ENCODE measurements at places on chromosomes 5 and 9. TPM values are rescaled to one million over a fixed set of nuclear protein-coding genes. Genes with fewer than 3 reads are reported as not detected.

Gene PTGER4
- total RNA-seq = 17.2 TPM

Gene PCDHA12
- 5.2 TPM for total RNA-seq

Gene PCDHA7
- 1.1 TPM for total RNA-seq

Gene FAM81B
- total RNA-seq = 1.9 TPM

Gene CD72
- 7.1 TPM for total RNA-seq

DNA sequence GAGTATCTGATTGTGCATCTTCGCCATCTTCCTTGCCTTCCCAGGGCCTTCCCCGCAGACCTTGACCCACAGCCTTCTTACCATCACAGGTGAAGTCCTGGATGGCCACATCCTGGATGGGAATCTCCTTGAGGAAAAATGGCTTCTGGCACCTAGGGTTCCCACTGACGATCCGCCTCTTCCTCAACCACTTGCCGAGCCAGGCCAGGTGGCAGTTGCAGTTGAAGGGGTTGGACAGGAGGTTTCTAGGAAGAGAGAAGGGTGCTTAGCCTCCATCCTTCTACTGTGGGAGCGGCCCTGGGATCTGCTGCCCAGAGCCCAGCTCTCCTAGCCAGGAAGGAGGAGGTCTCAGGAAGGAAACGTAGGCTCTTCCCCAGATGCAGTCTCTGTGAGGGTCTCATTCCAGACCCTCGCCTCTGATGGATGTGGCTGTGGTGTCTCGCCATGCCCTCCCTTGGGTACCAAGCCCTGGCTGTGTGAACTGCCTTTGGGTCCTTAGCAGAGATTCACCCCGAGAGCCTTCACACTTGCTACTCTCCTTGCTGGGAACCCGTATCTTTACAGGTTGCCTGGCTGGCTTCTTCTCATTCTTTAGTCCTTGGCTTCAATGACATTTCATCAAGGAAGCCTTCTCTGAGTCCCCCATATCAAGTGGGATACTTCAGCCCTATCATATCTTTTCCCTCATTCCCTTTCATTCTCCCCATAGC, 170.4 kb upstream of the PANK3 start:
- no peaks in the 10 kb centered on the region for H3K4me1 ChIP-seq
- no peak overlapping the region for H3K27ac ChIP-seq
- no peaks in the 10 kb centered on the region for H3K27me3 ChIP-seq
- no peak for DNase-seq
- H3K36me3 ChIP-seq = peaks cover 3% of the 10 kb centered on the region

GRCh38 chr5:98791898-98792580, 18.6 kb downstream of the RGMB start:
- no peaks in the 10 kb centered on the region for H3K4me1 ChIP-seq
- H3K4me3 ChIP-seq = no peak overlapping the region
- DNase-seq = peak; percentile 34
- H3K36me3 ChIP-seq = no peaks in the 10 kb centered on the region
- no peak overlapping the region for H3K27ac ChIP-seq

GRCh38 chr5:139131465-139131864, 66.7 kb downstream of the SIL1 start:
- peaks cover 7% of the 10 kb centered on the region for H3K4me1 ChIP-seq
- no peaks in the 10 kb centered on the region for H3K27me3 ChIP-seq
- H3K36me3 ChIP-seq = no peaks in the 10 kb centered on the region
- peak; percentile 46 for DNase-seq
- H3K4me3 ChIP-seq = peak overlapping the region; percentile 31

DNA sequence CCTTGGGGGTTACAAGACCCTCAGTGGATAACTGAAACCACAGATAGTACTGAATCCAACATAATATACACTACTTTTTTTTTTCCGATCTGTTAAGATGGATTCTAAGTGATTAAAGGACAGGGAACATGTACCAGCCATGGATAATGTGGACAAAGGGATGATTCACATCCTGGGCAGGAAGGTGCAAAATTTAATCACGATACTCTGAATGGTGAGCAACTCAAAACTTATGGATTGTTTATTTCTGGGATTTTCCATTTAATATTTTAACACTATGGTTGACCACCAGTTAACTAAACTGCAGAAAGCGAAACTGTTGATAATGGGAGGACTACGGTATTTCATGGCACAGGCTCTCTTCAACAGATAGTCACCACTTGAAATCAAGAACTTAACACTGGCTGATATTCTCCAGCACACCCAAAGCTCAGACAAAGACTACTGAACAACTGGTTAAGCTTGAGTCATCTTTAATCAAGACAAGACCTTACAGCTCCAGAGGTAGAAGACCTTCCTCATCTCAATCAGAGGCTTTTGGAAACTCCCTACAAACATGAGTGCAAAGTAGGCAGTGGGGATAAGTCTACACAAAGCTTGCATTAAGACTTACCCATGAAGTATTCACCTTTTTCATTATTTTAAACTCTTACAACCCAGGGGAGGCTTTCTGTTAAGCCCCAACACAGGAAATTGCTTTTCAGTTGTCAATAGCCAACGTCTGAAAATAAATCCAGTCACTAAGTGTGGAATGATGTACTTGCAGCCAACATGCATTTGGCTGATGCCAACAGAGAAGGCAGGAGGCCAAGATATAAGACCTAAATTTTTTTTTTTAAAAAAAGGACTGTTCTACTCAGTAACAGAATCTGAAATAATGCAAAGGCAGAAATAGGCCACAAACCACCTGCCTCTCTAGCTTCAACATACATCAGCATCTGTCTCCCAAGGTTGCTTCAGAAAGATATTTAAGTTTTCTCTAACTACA, 78.7 kb downstream of the ELAVL2 start:
- no peaks in the 10 kb centered on the region for H3K36me3 ChIP-seq
- H3K4me3 ChIP-seq = no peak overlapping the region
- no peak for DNase-seq
- H3K27me3 ChIP-seq = no peaks in the 10 kb centered on the region
- no peak overlapping the region for H3K27ac ChIP-seq

GRCh38 chr5:14332746-14333145, 189.6 kb downstream of the TRIO start:
- no peak for DNase-seq
- no peak overlapping the region for H3K27ac ChIP-seq
- H3K4me1 ChIP-seq = no peaks in the 10 kb centered on the region
- no peaks in the 10 kb centered on the region for H3K27me3 ChIP-seq
- no peak overlapping the region for H3K4me3 ChIP-seq

GRCh38 chr5:76606701-76607100, 16.5 kb downstream of the F2RL2 start:
- H3K27me3 ChIP-seq = no peaks in the 10 kb centered on the region
- H3K4me3 ChIP-seq = no peak overlapping the region
- DNase-seq = no peak
- H3K27ac ChIP-seq = no peak overlapping the region
- H3K36me3 ChIP-seq = peaks cover 1% of the 10 kb centered on the region
- no peaks in the 10 kb centered on the region for H3K4me1 ChIP-seq

DNA sequence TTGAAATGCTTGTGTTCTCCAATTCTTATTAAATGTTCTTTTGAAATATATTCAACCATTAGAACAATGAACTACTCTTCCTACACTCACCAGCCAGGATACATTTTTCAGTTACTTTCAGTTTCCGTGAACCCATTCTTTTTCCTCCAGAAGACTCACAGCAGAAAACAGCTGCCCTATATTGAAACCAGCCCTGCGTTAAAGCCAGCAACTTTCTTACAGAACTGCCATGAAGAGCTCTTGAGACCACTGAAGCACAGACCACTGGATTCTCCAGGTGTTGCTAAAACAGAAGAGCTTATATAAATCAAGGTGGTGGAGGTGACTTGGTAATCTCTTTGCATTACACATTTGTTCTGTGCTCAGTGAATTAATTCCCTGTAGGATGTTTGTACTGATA, 365.9 kb upstream of the C9orf72 start:
- DNase-seq = no peak
- no peak overlapping the region for H3K4me3 ChIP-seq
- H3K27me3 ChIP-seq = no peaks in the 10 kb centered on the region
- H3K4me1 ChIP-seq = no peaks in the 10 kb centered on the region
- no peaks in the 10 kb centered on the region for H3K36me3 ChIP-seq
- H3K27ac ChIP-seq = no peak overlapping the region

DNA sequence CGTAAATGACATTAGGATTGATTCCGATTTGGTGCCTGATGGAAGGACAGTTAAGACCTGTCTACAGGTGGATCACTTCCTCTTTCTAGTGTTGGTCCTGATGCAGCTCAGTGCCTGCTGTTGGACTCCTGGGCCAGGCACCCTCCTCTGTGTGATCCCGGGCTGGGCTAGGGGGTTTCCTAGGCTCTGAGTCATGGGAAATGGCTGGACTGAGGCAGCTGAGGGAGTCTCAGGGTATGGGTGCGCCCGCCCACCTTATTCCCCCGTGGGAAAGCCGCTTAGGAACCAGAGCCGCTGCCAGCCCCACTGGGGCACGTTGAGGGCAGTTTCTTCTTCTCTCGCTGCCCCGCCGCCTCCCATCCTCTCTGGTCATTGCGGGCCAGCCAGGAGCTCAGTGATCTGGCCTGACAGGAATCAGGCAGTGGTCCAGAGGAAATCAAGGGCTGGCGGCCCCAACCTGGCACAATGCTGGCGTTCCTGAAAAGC, 12.9 kb downstream of the TCF7 start:
- no peak overlapping the region for H3K4me3 ChIP-seq
- DNase-seq = no peak
- H3K4me1 ChIP-seq = peaks cover 8% of the 10 kb centered on the region
- H3K27me3 ChIP-seq = no peaks in the 10 kb centered on the region
- H3K36me3 ChIP-seq = no peaks in the 10 kb centered on the region

DNA sequence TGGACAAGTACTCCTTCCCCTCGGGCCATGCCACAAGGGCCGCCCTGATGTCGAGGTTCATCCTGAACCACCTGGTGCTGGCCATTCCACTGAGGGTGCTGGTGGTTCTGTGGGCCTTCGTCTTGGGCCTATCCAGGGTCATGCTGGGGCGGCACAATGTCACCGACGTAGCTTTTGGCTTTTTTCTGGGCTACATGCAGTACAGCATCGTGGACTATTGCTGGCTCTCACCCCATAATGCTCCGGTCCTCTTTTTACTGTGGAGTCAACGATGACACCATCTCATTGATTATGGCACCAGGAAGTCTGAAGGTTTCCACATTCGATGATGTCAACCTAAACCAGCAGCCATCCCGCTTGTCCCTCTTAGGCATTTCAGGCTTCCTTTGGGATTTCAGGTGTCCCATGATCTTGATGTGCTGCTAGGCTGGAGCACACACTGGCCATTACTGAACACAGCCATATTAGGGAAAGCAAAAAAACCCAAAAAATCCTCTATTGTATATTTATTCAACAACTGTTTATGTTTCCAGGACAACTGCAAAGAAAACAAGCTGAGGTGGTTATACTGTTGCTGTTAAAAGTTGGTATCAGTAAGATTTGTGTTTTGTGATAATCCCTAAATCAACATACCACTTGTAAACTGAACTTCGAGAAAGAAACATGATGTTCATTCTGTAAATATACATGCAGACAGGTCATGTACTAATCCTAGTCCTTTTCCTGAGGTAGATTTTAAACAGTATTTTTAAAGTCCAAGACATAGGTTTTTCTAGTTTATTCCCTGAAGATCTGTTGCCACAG, 1.1 kb downstream of the PLPP6 start:
- H3K36me3 ChIP-seq = no peaks in the 10 kb centered on the region
- no peaks in the 10 kb centered on the region for H3K27me3 ChIP-seq
- no peak overlapping the region for H3K27ac ChIP-seq
- H3K4me3 ChIP-seq = peak overlapping the region; percentile 84

DNA sequence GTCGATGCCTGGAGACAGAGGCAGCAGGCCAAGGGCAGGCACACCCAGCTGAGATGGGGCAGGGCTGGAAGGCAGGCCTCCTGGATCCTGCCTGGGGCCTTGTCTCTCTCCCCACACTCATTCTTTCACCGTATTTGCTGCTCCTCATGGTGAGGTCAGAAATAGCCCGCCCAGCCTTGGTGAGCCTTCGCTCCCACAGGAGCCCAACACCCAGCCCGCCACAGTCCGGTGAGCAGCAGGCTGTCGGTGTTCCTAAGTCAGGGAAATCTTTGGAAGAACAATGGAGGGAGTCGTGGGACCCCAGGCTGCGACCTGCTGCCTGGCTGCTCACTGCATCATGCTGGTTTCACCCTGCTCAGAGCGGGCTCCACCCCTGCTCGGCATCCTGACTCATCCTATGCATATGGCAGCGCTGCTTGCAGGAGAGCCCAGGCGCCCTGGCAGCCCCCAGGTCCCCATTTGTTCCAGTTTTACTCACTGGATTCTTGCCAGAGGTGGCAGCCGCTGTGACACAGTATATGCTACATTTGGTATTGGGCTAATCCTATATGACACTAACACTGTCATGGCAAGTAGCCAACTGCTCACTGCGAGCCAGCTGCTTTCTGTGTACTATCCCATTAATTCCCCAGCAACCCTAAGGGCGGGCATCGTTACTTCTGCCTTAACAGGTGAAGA, 53.2 kb upstream of the NCS1 start:
- no peak overlapping the region for H3K27ac ChIP-seq
- H3K36me3 ChIP-seq = no peaks in the 10 kb centered on the region
- no peaks in the 10 kb centered on the region for H3K27me3 ChIP-seq
- no peak overlapping the region for H3K4me3 ChIP-seq
- no peak for DNase-seq

GRCh38 chr5:104904561-104904960, 1342.0 kb upstream of the NUDT12 start:
- H3K4me3 ChIP-seq = no peak overlapping the region
- peak; percentile 24 for DNase-seq
- no peak overlapping the region for H3K27ac ChIP-seq
- no peaks in the 10 kb centered on the region for H3K36me3 ChIP-seq

- no peak for DNase-seq
- no peak overlapping the region for H3K4me3 ChIP-seq
- no peaks in the 10 kb centered on the region for H3K27me3 ChIP-seq
- H3K4me1 ChIP-seq = peaks cover 8% of the 10 kb centered on the region
- H3K36me3 ChIP-seq = peaks cover 2% of the 10 kb centered on the region
Observed at GRCh38 chr5:140365941-140366340, 5.9 kb downstream of the SLC4A9 start.

DNA sequence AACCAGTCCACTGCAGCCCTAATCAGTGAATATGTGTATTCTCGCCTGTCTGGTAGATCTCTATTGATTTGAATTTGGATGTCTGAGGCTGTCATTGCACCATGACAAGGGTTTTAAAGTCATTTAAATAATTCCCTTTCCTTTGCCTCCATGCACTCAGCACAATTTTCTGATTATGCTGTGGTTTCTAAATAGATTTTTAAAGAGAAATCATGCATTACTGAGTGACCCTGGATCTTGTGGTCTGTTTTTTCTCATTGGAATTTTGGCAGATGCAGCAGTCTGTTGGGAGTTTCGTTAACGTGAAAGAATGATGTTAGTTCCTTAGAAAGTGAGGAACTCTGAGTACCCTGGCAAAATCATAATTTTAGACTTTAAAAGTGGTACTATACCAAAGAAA, 396.0 kb downstream of the LRRC70 start:
- H3K4me1 ChIP-seq = no peaks in the 10 kb centered on the region
- H3K27me3 ChIP-seq = no peaks in the 10 kb centered on the region
- DNase-seq = no peak
- no peak overlapping the region for H3K27ac ChIP-seq
- H3K4me3 ChIP-seq = no peak overlapping the region

All from kidney (tissue), 22 donors.